Immature natural killer cell (primary cell): ENCODE measurements at places on chromosomes 11 and 22.

- DNase-seq = no peak
Measured at GRCh38 chr11:115869131-115869530, 364.9 kb upstream of the CADM1 start.

DNA sequence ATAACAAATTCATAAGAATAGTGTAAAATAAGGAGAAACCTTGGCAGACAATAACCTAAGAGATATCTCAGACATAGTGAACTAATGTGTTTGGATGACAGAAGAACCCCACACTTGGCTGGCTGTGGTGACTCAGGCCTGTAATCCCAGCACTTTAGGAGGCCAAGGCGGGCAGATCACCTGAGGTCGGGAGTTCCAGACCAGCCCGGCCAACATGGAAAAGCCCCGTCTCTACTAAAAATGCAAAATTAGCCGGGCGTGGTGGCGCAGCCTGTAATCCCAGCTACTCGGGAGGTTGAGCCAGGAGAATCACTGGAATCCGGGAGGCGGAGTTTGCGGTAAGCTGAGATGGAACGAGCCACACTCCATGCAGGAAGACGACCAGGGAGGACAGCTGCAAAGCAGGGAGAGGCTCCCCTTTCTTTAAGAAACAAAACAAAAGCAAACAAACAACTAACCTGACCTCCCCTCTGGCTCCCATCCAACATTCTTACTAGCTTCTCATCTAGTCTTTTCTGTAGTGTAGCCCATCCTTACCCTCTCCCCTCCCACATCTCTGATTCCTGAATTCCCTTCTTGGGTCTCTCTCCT is 84.2 kb downstream of the ZNF280B start:
- DNase-seq = no peak

GRCh38 chr11:61542024-61542461 is 33.5 kb downstream of the LRRC10B start:
- DNase-seq = no peak

DNA sequence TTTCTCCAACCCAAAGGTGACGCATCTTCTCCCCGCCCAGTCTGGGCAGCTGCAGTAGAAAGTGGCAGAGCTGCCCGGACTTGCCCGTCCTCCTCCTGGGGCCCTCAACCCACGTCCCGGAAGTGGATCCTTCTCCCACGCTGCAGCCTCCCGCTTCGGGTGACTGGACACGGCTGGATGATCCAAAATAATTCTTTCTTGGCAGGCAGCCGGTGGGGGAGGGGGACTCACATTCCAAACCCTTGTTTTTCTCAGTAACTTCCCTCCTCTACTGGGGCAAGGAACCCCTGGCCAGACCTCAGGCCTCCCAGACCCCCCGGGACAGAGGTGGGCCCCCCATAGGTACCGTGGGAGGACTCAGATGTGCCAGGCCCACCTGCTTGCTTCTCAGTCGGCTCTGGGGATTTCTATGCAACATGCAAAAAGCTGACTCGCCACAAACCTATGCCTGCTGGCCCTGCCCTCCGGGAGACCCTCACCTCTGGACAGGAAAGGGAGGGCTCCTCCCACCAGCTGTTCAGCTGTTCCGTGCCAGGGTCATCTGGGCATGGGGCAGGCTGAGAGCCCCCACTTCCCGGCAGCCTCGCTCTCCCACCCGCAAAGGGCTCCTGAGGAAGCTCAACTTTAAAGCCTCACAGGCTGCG is 1.4 kb downstream of the PLXNB2 start:
- DNase-seq = no peak

GRCh38 chr22:32674925-32675825 is 126.3 kb upstream of the TIMP3 start:
- no peak for DNase-seq

- DNase-seq = no peak
Measured at GRCh38 chr11:69617220-69617619, 23.7 kb upstream of the CCND1 start.

GRCh38 chr11:6568191-6568918 is 35.1 kb downstream of the RRP8 start:
- DNase-seq = no peak

DNA sequence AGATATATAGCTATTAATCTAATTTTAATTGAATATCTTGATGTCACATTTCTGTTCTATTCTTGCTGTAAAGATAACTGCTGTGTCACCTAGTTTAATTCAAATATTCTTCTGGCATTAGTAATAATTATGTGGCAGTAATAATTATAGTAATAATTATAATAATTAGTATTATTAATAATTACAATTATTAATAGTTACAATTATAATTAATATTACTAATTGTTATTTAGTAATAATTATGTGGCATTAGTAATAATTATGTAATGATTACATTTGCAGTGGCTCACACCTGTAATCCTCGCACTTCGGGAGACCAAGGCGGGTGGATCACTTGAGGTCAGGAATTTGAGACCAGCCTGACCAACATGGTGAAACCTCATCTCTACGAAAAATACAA is 1.6 kb upstream of the TRIM5 start:
- DNase-seq = no peak
